ENCODE measurements at places on chromosomes 6 and 20.
A peak's percentile ranks its signal among the peaks of the same experiment; 100 is the strongest.

- peak; percentile 11 for DNase-seq
These were observed 235.8 kb downstream of the EPHA7 start for GRCh38 chr6:93183531-93183972.

- DNase-seq = no peak
These were observed 22.7 kb downstream of the THEMIS start for GRCh38 chr6:127878115-127878514.

GRCh38 chr20:34201531-34201930 lies 39.7 kb upstream of the ASIP start:
- no peak for DNase-seq

GRCh38 chr6:132136981-132137380 lies 185.8 kb upstream of the CCN2 start:
- no peak for DNase-seq

DNA sequence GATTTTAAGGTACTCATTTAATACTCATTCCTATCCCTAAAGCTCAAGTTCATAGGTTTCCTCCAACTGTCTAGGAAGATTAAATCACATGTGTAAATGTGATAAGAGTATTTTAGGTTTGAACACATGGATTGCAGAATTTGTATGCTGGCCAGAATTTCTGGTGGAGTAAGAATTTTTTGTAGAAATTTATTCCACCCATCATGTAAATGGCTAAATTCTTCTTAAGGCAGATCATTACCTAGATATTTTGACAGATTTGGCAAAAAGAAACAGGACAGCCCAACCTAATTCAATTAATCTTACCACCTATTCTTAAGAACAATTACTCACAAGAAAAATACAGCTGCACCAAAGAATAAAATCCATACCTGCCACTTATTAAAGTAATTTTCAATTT lies 261.6 kb downstream of the GRIK2 start:
- no peak for DNase-seq

DNA sequence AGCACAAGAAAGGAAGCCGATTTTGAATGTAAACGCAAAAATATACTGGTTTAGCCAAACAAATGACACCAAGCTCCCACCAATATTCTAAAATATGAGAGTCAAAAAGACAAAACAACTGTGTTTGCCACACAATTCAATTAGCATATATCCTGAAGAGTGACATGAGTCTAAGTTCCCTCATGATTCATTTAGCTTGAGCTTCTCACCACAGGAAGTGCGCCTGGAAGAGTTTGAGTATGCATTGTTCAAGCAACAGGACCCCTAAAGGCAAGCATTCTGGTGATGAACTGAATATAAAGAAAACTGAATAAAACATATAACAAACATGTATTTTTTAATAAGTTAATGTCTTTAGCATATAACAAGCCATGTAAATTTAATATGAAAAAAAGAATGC lies 115.2 kb upstream of the RUNX2 start:
- DNase-seq = no peak

DNA sequence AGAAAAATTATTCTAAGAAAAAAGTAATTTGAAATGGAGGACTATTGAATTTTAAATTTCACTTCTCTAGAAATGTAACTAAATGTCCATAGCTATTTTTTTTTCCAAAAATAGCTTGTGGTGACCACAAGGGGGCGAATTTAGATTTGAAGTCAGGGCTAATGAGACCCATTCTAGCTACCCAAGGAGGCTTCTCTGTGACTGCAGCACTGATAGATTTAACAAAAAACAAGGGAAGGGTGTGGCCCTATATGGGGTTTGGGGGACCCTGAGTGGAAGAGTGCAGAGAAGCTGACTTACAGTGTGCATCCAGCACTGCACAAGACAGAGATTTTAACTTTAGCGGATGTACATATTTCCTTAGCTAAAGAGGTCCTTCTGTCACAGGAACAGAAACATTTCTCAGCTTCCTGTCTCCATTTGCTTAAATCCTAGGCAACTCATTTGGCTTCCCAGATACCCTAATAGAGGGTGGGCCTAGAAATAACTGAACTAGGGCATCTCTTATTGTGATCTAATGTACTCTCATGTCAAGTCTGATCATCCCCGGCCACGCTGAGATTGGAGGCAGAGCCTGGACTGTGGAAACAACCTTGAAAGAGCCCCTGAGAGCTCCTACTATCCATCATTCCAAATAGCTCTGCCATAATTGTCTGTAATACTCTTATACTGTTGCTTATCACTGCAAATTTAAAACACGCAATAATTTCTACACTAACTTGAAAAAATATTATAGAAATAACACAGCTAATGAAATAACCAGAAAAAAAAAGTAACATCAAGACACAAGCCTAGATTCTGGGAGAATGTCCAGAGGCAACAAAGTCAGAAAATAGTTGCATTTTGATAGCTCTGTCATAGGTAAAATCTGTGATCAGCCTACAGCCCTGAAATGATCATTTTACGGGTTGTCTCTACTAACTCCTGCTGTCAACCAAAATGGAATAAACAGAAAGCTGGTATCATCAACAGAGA lies 93.6 kb downstream of the SNAP91 start:
- no peak for DNase-seq

DNA sequence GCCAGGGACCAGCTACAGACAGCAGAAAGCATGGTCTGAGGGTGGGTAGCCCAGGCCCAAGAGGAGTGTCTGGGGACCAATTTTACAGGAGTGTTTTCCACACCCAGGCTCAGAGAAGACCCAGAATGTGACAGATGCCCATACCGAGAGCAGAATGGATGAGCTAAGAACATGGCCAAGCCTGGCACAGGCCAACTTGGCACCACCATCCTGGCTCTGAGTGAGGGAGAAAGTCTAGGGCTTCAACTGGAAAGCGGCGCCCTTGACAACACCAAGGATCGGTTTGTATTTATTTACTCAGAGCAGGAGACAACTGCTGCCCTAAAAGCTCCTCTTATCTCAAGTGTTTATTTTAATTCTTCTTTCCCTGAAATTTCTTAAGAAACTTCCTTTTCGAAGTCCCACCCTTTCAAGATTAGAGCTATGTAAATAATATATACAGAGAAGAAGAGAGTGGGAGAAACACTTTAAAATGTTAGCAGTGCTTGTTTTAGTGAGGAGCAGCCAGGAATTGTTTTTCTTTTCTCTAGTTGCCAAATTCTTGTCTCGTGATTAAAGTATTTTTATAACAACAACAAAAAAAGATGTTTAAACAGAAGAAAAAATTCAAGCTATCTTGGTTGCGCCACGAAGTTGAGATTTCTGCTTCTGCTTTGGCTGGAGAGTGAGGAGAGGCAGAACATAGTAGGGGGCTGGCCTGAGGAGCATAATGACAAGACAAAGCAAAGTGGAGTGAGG lies 16.2 kb downstream of the TNXB start:
- no peak for DNase-seq

- DNase-seq = no peak
These were observed 112.4 kb upstream of the ARG1 start for GRCh38 chr6:131460614-131461000.

- DNase-seq = no peak
These were observed 64.6 kb downstream of the UST start for GRCh38 chr6:148811459-148811858.

GRCh38 chr20:41063442-41063841 lies 34.8 kb downstream of the TOP1 start:
- no peak for DNase-seq

DNA sequence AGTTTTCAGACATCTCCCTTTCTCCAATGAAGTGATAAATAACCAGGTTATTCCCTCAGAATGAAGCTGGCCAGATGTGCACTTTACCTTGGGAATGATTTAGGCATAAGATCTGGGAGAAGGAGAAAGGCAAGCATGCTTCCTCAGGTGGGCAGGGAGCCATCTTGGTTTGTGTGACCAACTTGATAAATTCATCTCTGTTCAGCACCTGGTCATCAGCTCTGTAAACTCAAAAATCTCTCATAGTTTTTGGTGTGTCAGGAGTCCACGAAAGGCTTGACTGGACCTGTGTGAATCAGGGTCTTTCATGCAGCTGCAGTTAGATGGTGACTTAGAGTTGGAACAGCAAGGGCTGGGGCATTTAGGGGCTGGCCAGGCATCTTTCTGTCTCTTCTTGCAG lies 24.5 kb downstream of the ENPP1 start:
- no peak for DNase-seq

GRCh38 chr6:6007366-6008088 lies 802 bp upstream of the NRN1 start:
- no peak for DNase-seq

GRCh38 chr6:116387374-116387773 lies 16.6 kb downstream of the DSE start:
- no peak for DNase-seq

All from D721Med (cell line).